ENCODE measurements at places on chromosomes 5 and 9. TPM values are rescaled to one million over a fixed set of nuclear protein-coding genes. Genes with fewer than 3 reads are reported as not detected.

GRCh38 chr5:143308731-143309130, 94.8 kb downstream of the NR3C1 start:
- no peaks in the 10 kb centered on the region for H3K4me1 ChIP-seq
- H3K27me3 ChIP-seq: no peaks in the 10 kb centered on the region
- DNase-seq: no peak

DNA sequence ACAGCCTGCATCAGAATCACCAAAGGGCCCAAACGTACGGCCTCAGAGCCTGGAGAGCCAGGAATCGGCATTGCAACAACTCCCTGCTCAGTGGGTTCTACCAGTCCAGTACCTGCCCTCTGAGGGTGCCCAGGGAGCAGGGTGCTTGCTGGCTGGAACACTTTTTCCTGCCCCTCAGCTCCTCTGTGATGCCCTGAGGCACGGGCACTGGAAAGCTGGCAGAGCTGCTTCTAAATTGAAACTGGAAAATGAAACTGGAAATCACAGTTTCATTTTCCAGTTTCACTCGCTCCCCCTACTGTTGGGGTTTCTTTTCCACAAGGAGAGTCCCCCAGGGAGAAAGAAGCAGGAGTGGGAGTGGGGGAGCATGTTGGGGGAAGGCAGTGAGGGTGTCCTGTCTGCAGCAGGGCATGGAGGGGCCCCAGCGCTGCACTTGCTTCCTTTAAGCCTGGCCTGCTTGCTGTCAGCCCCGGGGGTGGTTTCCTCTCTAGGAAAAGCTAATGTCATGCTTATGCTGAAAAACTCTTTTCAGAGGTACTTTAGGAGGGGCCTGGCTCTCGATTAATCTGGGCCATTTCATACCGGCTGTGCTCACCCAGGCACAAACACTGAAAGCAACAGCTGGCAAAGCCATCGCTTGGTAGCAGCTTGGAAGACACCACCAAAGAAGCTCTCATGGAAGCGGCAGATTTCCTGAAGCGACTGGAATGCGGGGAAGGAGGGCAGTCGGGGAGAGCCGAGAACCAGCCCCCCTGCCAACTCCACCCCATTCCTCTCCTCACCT, 26.2 kb downstream of the IRF1 start:
- DNase-seq: no peak
- H3K4me3 ChIP-seq: peak overlapping the region; percentile 57
- H3K4me1 ChIP-seq: peaks cover 95% of the 10 kb centered on the region
- no peaks in the 10 kb centered on the region for H3K27me3 ChIP-seq
- H3K27ac ChIP-seq: peak overlapping the region; percentile 22

- no peaks in the 10 kb centered on the region for H3K27me3 ChIP-seq
- no peak for DNase-seq
- no peak overlapping the region for H3K27ac ChIP-seq
- no peaks in the 10 kb centered on the region for H3K4me1 ChIP-seq
Observed at GRCh38 chr9:123611226-123611625, 255.2 kb downstream of the CRB2 start.

GRCh38 chr5:5456858-5457257, 34.4 kb downstream of the ICE1 start:
- DNase-seq: no peak
- no peaks in the 10 kb centered on the region for H3K4me1 ChIP-seq
- no peak overlapping the region for H3K4me3 ChIP-seq
- no peak overlapping the region for H3K27ac ChIP-seq

Gene PCDHB3
- total RNA-seq: not detected

Measured in CD8-positive, alpha-beta memory T cell (primary cell).